ENCODE measurements at places on chromosomes 13 and 19. TPM values are rescaled to one million over a fixed set of nuclear protein-coding genes. Genes with fewer than 3 reads are reported as not detected.
A peak's percentile ranks its signal among the peaks of the same experiment; 100 is the strongest.

- H3K4me3 ChIP-seq: no peak overlapping the region
- H3K36me3 ChIP-seq: no peaks in the 10 kb centered on the region
- no peak for DNase-seq
- no peaks in the 10 kb centered on the region for H3K27me3 ChIP-seq
Observed at GRCh38 chr13:113783966-113784644, 25.1 kb downstream of the TMEM255B start.

GRCh38 chr13:98478189-98479129 lies 98.4 kb downstream of the STK24 start:
- DNase-seq: peak; percentile 21
- peaks cover 33% of the 10 kb centered on the region for H3K36me3 ChIP-seq
- peaks cover 84% of the 10 kb centered on the region for H3K4me1 ChIP-seq
- H3K27ac ChIP-seq: peak overlapping the region; percentile 45
- no peak overlapping the region for H3K4me3 ChIP-seq
- no peaks in the 10 kb centered on the region for H3K27me3 ChIP-seq

DNA sequence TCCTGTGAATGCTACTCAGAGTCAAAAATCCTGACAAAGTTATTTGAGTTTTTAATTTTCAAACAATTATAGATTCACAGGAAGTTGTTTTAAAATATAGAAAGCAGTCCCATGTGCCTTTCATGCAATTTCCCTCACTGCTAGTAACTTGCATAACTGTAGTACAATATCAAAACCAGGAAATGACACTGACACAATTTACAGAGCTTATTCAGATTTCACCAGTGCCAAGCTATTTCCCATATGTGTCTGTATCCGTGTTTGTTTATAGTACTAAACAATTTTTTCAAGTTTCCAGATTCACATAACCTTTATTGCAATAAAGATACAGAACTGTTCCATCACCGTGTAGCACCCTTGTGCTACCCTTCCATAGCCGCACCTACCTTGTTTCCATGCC lies 934.6 kb downstream of the PCDH17 start:
- no peak overlapping the region for H3K27ac ChIP-seq
- H3K4me1 ChIP-seq: no peaks in the 10 kb centered on the region
- H3K27me3 ChIP-seq: no peaks in the 10 kb centered on the region
- no peak for DNase-seq
- no peaks in the 10 kb centered on the region for H3K36me3 ChIP-seq

Gene TNNI3
- not detected for total RNA-seq

- H3K27me3 ChIP-seq: peaks cover 12% of the 10 kb centered on the region
- H3K4me1 ChIP-seq: peaks cover 8% of the 10 kb centered on the region
- DNase-seq: no peak
- no peaks in the 10 kb centered on the region for H3K36me3 ChIP-seq
Observed at GRCh38 chr19:18254546-18255503, 19.4 kb downstream of the IQCN start.

DNA sequence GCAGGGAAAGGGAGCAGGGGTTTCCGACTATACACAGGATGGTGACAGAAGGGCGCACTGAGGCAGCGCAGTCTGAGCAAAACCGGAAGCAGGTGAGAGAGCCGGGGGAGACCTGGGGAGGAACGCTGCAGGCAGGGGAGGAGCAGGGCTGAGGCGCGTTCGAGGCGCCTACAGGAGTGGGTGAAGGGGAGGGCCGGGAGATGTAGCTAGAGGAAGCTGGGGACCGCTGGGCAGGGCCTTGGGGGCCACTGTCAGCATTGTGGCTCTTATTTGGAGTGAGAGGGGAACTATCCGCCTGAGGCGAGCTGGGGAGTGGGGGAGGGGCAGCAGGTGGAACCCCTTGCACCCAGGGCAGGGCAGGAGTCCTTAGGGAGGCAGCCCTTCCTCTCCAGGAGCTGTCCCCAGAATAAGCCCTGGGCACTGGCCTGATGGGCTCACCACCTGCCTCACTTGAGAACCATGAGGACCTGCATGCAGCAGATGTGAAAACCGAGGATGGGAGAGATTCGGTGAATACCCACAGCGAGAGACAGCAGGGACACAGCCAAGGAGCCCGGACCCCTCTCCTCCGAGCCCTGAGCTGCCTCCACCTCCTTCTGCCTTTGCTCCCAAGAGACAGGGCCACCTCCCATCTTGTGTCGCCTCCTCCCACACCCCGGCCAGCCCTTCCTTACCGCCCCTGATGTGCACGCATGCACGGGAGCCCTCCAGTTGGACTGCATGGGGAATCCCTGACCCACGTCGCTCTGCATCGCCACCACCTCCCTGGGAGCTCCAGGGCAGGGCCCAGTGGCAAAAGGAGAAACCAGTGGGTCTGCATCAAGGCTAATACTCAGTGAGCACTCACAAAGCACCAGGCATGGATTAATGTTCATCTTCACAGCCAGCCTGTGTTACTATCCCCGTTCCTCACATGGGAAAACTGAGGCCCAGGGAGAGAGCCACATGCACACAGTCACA lies 10.3 kb downstream of the AKT2 start:
- peak; percentile 48 for DNase-seq
- H3K27me3 ChIP-seq: no peaks in the 10 kb centered on the region
- no peak overlapping the region for H3K27ac ChIP-seq
- no peak overlapping the region for H3K4me3 ChIP-seq

DNA sequence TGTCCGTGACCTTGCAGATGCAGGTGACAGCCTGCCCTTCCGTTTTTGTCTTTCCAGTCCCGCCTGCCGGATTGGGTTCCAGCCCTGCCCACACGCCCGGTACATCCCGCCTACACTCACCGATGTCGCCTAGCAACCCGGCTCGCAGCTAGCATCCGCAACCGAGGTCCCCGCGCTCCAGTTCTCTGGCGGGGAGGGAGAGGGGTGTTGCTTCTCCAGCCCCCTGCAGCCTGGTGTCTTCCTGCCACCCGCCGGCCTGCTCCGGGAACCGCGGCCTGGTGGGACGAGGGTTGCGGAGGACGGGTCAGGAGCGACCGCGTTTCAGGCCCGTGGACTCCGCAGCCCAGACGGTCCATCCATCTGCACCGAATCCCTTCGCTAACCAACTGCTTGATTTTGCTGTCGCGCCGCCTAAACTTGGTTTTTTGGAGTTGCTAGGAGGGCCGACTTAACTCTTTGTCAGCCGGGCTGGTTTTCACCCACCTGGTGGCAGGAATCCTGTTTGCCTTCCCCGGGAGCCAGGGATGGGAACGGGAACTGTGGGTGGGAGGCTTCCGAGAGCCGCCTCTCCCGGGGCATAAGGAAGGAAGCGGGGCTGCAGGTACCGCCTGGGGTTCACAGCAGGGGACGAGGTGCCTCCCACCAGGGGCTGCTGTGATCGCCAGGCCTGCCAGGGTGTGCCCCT lies 15.4 kb upstream of the MATK start:
- H3K4me3 ChIP-seq: peak overlapping the region; percentile 47
- no peaks in the 10 kb centered on the region for H3K27me3 ChIP-seq

- H3K27me3 ChIP-seq: no peaks in the 10 kb centered on the region
- no peaks in the 10 kb centered on the region for H3K4me1 ChIP-seq
- no peak overlapping the region for H3K4me3 ChIP-seq
- no peak for DNase-seq
- no peaks in the 10 kb centered on the region for H3K36me3 ChIP-seq
- no peak overlapping the region for H3K27ac ChIP-seq
Observed at GRCh38 chr13:104106705-104107393, 1040.6 kb upstream of the SLC10A2 start.

DNA sequence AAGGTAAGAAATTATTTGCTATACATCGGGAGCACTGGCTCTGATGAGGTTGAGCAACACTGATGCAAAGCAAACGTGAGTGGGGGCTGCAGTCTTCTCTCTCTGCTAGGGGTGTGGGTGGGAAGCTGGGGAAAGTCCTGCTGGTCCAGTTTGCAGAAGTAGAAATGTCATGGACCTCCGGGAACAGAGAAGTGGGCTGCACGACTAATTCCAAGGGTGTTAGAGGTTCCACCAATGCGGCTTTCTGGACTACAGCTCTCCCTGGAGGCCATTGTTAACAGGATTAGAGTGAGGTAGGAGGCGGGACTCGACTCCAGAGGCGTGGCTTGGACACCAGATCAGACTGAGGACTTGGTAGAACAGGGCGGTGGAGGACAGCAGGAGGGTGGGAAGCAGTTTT lies 5.7 kb upstream of the FBXO27 start:
- DNase-seq: no peak
- H3K4me3 ChIP-seq: no peak overlapping the region
- no peaks in the 10 kb centered on the region for H3K27me3 ChIP-seq
- no peaks in the 10 kb centered on the region for H3K4me1 ChIP-seq

GRCh38 chr19:48186015-48186414 lies 15.5 kb downstream of the ZSWIM9 start:
- no peak overlapping the region for H3K4me3 ChIP-seq
- DNase-seq: no peak
- peaks cover 8% of the 10 kb centered on the region for H3K36me3 ChIP-seq
- H3K27me3 ChIP-seq: no peaks in the 10 kb centered on the region
- H3K4me1 ChIP-seq: no peaks in the 10 kb centered on the region

Gene MRPL54
- 68.9 TPM for total RNA-seq

Gene KL
- total RNA-seq: not detected

Gene FAM216B
- not detected for total RNA-seq

Gene PRR36
- total RNA-seq: 0.30 TPM

Gene ADAMTS10
- 72.9 TPM for total RNA-seq

- no peak overlapping the region for H3K27ac ChIP-seq
- no peak for DNase-seq
- no peak overlapping the region for H3K4me3 ChIP-seq
- no peaks in the 10 kb centered on the region for H3K27me3 ChIP-seq
- H3K36me3 ChIP-seq: peaks cover 10% of the 10 kb centered on the region
Observed at GRCh38 chr19:42191855-42192254, 25.6 kb downstream of the DEDD2 start.

- H3K36me3 ChIP-seq: no peaks in the 10 kb centered on the region
- H3K27ac ChIP-seq: no peak overlapping the region
- H3K27me3 ChIP-seq: peaks cover 4% of the 10 kb centered on the region
- no peak for DNase-seq
- H3K4me3 ChIP-seq: no peak overlapping the region
Observed at GRCh38 chr19:18780631-18781030, 10.5 kb downstream of the COMP start.

GRCh38 chr19:15337202-15337601 lies 4.9 kb upstream of the BRD4 start:
- H3K27me3 ChIP-seq: no peaks in the 10 kb centered on the region
- no peak overlapping the region for H3K27ac ChIP-seq
- H3K36me3 ChIP-seq: peaks cover 2% of the 10 kb centered on the region
- H3K4me1 ChIP-seq: peaks cover 14% of the 10 kb centered on the region

Gene CNMD
- total RNA-seq: not detected

All from CD4-positive, alpha-beta T cell (primary cell).